Gastroesophageal sphincter (tissue), 4 donors: ENCODE measurements at places on chromosomes 5 and 9. TPM values are rescaled to one million over a fixed set of nuclear protein-coding genes. Genes with fewer than 3 reads are reported as not detected.

The TRPM6 gene
- 0.94 TPM for total RNA-seq

The F2R gene
- total RNA-seq: 10.2 TPM

The RLN1 gene
- not detected for total RNA-seq

The EIF4EBP3 gene
- total RNA-seq: 8.1 TPM

The WDR31 gene
- 2.8 TPM for total RNA-seq

The KIF4B gene
- under 0.01 TPM for total RNA-seq

The DND1 gene
- 0.19 TPM for total RNA-seq

- no peak for ATAC-seq
Observed at GRCh38 chr9:115847216-115847615, 306.4 kb upstream of the PAPPA start.

DNA sequence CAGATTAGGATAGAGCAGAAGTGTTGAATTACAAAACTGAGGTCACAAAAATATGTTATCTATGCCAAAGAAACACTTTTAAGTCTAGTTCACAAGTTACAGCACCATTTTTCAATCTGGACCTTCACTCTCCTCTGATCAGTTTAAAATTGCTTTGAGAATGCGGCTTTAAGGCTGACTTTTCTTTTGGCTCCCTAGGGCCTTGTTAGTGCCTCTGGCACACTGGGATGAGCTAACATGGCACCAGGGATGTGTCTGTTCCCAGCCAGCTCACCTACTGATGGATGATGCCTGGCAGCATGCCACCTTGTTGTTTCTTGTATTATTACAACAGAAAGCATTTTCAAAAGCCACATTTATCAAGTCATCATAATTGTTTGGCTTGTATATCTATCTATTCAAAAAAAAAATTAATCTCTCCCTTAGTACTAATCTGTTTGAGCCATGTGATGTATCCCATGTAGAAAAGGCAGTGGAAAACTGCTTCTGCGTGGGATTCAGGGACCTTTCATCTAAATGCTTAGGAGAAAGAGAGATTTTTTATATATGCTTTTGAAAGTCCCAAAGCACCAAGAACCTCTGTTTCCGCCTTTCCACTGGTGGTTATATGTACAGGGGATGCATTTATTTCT is 46.6 kb downstream of the ADAMTSL1 start:
- ATAC-seq: no peak

GRCh38 chr5:113205323-113205722 is 228.7 kb downstream of the DCP2 start:
- ATAC-seq: no peak

DNA sequence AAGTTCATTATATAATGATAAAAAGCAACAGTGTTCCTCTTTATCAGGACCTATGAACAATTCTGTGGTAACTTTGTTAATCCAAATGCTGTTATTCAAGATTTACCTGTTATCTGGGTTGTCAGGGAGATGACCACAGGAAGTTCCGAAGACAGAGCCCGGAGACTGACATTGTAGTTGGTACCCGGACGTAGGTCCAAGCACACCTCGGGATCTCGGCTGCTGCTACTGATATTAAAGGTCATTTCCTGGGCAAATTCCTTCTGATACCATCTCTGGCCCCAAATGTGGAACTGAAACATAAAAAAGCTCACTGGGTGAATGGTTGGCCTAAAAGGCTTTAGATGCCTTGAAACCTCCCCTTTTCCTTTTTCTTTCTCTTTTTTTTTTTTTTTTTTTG is 96.7 kb downstream of the SUSD1 start:
- ATAC-seq: no peak

- ATAC-seq: peak; percentile 56
Observed at GRCh38 chr5:172688349-172689217, 47.5 kb downstream of the NEURL1B start.

DNA sequence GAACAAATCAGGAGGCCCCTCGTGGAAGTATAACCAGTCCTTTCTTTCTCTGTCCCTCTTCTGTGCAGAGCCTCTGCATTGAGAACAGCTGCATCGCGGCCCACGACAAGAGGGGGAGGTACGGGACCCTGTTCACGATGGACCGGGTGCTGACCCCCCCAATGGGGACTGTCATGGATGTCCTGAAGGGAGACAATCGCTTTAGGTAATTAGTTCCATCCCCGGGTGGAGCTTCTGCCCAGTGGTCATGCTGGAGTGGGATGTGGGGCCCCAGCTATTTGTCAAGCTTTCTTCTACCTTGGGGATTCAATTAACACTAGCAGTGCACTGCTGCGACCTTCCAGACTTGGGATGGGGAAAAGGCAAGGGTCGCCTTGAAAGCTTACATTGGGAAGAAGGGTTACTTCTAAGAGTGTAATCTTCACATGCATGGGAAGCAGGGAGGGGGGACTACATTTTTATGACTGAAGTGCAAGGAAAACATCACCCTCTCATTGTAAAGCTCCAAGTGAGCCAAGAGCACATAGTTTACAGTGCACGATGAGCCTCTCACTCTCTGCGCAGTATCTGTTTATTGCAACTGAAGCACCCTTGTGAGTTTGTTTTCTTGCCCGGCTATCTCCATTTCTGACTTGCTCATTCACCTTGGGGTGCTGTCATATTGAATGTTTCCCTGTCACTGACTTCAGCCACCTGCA is 27.0 kb downstream of the TGFBI start:
- no peak for ATAC-seq

DNA sequence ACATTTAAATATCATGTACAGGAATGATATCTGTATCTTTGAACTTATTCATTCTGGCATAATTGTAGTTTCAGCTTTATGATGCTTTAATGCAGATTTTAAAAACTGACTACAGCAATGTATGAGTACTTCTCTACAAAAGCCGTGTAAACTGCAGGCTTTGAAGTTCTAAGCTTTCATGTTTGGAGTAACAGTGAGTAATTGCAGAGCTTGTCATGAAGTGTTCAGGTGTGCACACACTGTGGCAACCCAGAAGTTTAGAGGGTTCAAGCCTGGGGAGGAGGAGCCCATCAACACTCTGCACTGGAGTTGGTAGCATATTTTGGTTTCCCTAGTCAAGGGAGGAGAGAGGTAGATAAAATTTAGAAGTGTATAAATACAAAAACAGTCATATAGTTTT is 130.9 kb downstream of the CD180 start:
- no peak for ATAC-seq

DNA sequence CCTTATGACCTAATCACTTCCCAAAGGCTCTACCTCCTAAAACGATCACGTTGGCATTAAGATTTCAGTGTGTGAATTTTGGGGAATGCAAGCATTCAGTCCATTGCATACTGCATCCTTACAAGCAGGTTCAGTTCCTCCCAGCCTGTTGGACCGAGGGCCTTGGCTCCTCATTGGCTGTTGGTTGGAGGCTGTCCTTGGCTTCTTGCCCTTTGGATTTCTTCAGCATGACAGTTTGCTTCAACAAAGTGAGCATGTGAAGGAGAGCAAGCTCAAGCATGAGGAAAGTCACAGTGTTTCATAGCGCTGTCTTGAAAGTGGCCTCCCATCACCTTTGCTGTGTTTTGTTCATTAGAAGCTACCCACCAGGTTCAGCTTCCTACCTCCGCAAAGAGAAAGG is 109.5 kb downstream of the GADD45G start:
- peak; percentile 40 for ATAC-seq
